Hematopoietic multipotent progenitor cell treated with erythropoietin and hydrocortisone succinate and interleukin-3 and kit ligand, for 6 days (in vitro differentiated cells): ENCODE measurements at places on chromosomes 2 and 18.

GRCh38 chr18:34222307-34223163 is 2.2 kb downstream of the NOL4 start:
- peak; percentile 12 for DNase-seq

GRCh38 chr2:79375817-79376216 is 137.0 kb upstream of the CTNNA2 start:
- DNase-seq, result no peak

GRCh38 chr2:225534037-225534436 is 134.5 kb downstream of the NYAP2 start:
- no peak for DNase-seq

GRCh38 chr2:185862657-185863398 is 124.2 kb downstream of the FSIP2 start:
- DNase-seq, result no peak

GRCh38 chr2:6073191-6074088 is 381.3 kb downstream of the SOX11 start:
- DNase-seq, result peak; percentile 15

DNA sequence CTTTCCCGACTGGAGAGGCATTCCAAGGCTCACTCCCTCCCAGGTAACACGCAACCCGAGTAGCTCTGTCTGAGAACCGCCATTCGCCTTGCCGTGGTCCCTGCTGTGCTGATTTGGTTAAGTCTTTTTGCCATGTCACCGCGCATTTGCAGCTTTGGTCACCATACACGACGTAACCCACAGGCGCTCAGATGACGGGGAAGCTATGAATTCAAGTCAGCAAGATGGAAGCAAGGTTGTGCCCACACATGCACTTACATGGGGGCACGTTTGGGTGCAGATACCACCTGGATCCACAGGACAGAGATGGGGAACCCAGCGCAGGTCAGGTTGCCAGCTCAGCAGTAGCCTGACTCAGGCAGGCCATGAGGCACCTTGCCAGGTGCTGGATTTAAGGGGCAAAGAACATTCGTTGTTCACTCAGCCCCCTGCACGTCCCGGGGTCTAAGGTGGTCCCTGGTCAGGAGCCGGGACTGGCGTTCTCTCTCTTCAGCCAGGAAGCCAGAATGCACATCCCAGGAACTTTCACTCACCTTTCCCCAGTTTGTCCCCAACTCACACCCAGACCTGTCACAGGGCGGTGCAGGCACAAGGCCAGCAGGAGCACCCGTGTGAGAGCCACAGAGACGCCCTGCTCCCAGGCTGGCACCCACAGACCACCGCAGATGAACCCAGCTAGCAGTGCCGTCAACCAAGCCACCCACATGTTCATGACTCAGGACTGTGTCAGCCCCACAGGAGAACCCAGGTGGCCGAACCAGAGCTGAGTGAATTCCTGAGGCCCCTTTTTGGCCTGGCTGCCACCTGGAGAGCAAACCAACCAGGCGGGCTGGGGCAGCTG is 19.9 kb downstream of the SNED1 start:
- no peak for DNase-seq

DNA sequence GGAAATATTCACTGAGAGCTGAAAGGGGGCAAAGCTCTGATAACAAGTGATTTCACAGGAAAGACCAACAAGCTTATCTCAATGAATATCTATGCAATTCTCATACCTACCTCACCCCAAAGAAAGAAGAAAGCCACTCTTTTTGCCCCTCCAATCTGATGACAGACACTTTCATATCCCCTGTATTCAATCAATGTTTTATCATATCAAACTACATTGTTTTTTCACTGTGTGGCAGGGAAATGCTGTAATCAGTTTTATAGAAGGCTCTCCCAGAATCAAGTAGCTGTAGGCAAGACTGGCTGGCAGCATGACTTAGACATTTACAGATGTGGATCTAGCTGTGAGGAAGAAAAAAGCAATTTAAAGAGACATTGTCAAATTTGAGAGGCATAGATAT is 81.3 kb upstream of the PIK3C3 start:
- no peak for DNase-seq

GRCh38 chr2:105755895-105756294 is 11.2 kb downstream of the NCK2 start:
- DNase-seq, result no peak

DNA sequence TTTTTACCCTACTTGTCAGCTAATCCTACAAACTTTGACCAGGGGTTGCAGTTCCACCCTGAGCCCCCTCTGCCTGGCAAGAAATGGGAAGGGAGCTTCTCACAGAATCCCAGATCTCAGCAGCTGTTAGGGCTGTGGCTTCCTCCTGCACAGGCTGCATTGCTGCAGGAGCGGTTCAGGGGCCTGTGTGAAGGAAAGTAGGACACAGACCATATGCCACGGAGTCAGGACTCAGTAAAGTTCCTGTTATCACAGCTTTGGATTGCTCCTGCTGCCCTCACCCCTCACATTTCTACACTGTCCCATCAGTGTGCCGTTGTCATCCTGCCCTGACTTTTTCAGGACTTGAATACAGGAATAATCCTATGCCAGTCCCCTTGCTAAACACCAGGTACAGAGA is 62.8 kb upstream of the SP3 start:
- DNase-seq, result no peak

- DNase-seq, result no peak
Measured at GRCh38 chr2:63849381-63850203, 7.9 kb downstream of the UGP2 start.

- DNase-seq, result no peak
Measured at GRCh38 chr2:238642973-238643372, 204.9 kb upstream of the TWIST2 start.

DNA sequence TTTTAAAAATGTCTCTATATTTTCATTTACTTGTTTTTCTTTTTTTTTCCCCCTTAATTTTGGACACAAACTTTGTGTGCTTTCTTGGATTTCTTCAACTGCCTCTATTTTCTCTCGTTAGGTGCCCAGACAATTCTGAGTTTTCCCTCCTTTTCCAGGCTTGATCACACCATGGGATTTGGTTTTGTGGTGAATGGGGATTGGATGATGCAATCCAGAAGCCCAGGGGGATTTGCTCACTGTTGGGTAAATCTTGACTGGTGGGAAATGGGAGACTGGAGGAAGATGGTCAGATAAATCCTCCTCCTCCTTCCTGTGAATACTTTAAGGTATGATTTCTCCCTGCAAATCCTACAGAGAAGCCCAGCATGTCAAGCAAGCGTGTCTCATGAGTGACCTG is 19.5 kb upstream of the PAX8 start:
- no peak for DNase-seq

GRCh38 chr2:84217456-84217855 is 241.6 kb downstream of the SUCLG1 start:
- no peak for DNase-seq

DNA sequence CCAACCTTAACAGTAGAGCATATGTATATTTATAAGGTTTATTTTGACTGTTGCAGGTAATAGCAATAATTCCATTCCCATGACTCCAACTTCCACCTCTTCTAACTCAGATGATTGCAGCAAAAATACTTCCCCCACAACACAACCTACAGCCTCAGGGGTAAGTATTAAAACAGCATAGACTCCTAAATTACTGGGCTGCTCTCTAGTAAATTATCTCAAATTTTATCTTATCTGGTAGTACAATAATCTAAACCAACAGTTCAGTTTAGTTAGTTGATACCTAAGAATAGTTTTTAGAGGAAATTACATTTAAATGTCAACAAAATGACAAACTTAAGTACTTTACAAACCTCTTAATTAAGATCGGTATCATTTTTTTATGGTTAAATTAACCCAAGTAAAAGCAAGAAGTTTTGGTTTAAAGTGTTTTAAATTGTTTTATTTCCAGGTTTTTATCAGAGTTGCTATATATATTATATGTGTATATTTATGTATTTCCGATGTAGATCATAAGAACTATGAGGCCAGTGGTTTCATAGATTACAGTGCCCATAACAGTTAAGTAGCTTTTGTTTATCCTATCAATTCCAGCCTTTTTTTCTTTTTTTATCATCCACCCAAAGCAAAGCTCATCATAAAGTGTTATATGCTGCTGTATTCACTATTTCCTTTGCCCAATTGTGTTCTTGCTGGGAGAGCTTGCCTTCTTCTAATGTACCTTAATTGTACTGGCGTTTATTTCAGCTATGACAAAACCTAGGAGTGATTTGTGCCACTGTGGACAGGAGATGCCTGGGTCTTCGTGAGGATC is 13.7 kb downstream of the GATA6 start:
- no peak for DNase-seq

- no peak for DNase-seq
Measured at GRCh38 chr2:103860016-103860415, 993.9 kb upstream of the POU3F3 start.

GRCh38 chr18:68557183-68557582 is 157.7 kb downstream of the TMX3 start:
- no peak for DNase-seq

GRCh38 chr2:226475650-226476049 is 324.0 kb downstream of the IRS1 start:
- no peak for DNase-seq

DNA sequence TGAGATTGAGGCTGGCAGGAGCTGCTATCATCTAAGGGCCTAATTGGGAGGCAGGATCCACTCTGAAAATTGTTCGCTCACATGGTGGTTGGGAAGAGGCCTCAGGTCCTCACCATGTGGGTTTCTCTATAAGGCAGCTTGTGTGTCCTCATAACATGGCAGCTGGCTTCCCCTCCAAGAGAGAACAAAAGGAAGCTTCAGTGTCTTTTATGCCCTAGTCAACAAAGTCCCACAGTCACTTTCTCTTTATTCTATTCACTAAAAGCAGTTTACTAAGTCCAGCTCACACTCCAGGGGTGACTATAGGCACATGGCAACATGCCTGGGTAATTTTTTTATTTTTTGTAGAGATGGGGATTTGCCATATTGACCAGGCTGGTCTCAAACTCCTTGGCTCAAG is 5.8 kb upstream of the ITGAV start:
- DNase-seq, result no peak

DNA sequence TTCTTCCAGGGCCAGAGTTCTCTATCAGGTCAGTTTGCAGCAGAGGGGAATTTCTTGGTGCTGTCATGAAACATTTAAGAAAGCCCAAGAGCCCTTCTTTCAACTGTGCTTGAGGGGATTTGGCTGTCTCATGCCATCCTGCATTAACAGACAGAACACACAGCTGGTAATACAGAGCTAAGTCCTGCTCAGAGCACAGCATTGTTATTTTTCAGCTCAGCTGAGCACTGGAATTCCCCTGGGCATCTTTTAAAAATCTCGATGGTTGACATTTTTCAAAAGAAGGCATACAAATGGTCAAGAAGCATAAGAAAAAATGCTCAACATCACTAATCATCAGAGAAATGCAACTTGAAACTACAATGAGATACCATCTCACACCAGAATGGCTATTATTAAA is 14.9 kb upstream of the IL1R2 start:
- no peak for DNase-seq

- DNase-seq, result no peak
Measured at GRCh38 chr2:150570712-150571111, 83.2 kb upstream of the RND3 start.

DNA sequence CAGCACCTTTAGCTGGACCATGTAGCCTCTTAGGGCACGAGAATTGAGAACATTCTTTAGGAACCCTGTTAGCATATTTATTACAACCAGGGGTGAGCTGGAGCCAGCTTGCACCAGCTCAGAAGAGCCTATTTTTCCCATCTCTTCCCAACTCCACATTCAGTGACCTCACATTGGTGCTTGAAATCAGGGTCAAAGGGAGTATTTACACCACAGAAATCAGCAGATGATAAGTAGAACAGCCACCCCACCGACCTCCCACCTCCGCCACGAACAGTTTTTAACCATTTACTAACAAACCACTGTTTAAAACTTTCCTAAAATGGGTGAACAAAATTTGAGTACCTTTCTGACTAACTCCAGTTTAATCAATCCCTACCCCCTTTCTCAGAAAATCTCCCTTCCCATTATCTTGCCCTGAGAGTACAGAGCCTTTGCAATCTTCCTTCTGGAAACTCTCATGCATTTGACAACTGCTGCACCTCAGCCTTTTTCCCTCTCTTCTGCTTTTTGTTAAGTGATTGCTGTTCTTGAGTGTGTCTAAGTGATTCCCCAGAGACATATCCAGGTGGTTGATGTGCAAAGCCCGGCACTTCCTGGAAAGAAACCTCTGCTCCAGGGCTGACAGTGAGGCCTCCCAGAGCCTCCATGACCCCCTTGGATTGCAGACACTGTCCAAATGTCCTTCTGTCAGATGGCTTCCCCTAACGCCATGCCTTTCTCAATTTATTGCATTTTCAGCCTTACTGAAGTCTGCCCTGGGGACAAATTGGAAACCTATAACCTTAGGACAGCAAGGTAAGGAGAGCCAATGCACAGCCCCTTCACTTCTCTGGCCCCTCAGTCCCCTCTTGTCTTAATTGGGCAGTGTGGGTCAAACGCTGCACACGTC is 389.5 kb upstream of the TNP1 start:
- no peak for DNase-seq

DNA sequence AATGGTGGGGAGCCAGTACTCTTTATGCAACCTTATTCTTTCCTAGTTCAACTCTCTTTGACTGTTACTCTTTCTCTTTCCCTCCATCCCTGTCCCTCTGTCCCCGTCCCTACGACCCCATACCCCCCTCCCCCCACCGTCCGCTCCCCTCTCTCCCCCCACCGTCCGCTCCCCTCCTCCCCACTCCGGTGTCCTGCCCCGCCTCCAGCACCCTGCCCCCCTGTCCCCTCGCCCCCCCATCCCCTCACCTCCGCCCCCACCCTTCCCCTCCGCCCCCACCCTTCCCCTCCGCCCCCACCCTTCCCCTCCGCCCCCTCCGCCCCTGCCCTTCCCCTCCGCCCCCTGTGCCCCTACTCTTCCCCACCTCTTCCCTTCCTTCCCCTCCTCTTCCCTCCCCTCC is 128.4 kb downstream of the LPIN1 start:
- DNase-seq, result no peak

DNA sequence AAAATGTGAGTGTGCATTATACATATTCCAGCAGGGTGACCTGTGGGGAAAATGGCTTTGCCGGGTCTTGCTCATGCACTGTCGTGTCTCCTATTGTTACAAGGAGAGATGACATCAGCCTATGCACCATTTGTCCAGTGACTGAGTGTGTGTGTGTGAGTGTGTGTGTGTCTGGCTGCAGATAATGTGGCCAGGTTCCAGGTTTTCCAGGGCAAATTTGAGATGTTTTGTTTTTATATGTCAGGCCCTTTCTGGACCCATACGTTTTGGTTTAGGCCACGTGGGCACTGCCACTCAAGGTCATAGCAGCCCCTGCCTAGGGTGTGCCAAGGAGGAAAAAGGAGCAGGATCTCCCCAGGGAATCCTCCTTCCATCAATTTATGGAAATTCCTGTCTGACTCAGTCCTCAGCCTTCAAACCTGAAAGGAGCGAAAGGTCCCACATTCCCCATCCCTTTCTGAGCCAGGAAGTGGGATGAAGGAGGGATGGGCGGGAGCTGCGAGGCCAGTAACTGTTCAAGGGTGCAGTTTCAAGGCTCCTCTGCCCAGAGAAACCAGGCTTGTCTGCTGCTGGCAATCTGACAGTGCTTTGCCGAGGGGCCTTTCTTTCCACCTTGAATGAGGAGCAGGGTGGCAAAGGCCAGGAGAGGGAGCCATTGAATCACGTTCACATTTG is 93.0 kb upstream of the SMAD2 start:
- DNase-seq, result peak; percentile 83
